SK-N-MC (cell line): ENCODE measurements at places on chromosomes 5 and 9.

DNA sequence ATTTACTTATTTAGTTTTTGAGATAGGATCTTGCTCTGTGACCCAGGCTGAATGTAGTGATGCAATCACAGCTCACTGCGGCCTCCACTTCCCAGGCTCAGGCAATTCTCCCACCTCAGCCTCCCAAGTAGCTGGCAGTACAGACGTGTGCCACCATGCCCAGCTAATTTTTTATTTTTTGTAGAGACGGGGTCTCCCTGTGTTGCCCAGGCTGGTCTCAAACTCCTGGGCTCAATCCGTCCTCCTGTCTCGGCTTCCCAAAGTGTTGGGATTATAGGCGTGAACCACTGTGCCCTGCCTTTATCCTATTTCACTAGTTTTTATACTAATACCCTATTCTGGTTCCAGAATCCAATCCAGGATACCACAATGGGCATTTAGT, 6.8 kb downstream of the RPS14 start:
- DNase-seq: no peak

- DNase-seq: no peak
Measured at GRCh38 chr9:134551644-134552348, 89.8 kb upstream of the COL5A1 start.

DNA sequence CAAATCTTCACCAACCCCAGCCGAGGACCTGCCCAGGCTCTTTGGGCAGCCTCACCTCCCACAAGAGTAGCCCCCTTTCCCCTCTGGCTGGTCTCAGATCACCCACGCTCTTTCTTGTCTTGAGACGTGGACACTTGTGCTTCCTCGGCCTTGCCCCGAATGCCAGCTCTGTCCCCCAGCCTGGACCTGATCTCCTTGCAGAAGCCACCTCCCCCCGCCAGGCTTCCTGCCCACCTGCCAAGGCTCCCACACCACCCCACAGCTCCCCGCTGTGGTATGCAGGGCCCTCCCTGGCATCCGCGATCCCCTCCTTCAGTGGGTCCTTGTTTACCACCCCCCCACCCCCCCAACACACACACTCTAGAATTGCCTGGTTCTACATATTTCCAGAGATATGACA, 133.7 kb downstream of the ROR2 start:
- no peak for DNase-seq

GRCh38 chr5:152066784-152067183, 142.1 kb upstream of the GLRA1 start:
- no peak for DNase-seq

DNA sequence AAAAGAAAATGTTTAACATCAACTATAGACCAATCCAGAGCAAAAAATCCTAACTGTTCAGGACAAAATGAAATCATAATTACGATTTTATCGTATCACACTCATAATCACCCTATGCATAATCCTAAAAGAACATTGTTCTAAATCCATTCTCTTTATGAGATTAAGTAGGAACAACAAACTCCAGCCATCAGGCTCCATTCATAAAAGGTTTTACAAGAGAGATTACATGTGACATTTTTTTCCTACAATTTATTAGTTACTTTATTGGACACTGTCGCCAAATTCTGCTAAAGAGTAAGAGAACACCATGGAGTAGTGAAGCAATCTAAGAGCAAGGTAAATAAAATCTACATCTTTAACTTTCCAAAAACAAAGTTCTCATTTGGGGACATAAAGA, 198.0 kb downstream of the BNC2 start:
- DNase-seq: no peak

GRCh38 chr5:66553368-66553912, 42.8 kb upstream of the MAST4 start:
- no peak for DNase-seq

- no peak for DNase-seq
Measured at GRCh38 chr9:120663380-120663779, 50.9 kb downstream of the MEGF9 start.

- DNase-seq: no peak
Measured at GRCh38 chr5:53089481-53089991, 20.0 kb downstream of the MOCS2 start.

DNA sequence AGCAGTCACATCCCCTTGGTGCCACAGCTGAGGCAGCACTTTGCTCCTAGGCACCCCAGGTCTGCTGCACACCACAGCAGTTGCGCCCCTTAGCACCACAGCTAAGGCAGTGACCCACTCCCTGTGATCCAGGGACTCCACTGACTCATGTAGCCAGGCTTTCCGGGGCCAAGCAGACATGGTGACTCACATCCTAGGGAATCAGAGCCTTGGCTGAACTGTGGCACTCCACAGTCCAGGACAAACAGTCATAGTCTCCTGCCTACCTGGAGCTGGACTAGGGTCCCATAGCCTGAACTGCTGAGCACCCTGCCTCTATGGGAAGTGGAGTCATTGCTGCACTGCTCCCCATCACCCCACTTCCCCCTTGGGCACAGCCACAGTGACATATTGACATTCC, 338.7 kb downstream of the NPR3 start:
- no peak for DNase-seq

DNA sequence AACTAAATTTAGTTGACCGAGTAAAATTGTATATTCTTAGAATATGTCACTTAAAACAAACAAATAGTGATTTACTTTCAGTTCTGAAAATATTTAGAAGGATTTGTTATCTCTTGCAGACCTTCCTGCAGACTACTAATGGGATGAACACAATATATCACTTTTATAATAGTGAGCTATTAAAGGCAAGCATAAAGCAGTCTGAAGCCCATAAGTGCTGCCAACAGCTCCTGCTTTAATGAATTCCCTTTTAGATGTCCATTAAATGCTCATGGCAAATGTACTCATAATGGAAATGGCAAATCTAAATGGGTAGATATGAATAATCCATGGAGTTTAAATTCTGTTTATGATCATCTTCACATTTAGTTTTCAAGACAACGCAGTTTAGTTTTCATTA, 170.2 kb downstream of the RANBP17 start:
- no peak for DNase-seq

GRCh38 chr9:114894206-114894605, 36.2 kb downstream of the TNFSF8 start:
- DNase-seq: no peak

GRCh38 chr9:36892279-36892678, 141.8 kb downstream of the PAX5 start:
- no peak for DNase-seq
